ENCODE measurements at places on chromosomes 16 and 17.

- DNase-seq, result no peak
Measured at GRCh38 chr17:76137001-76137350, 4.1 kb downstream of the FOXJ1 start.

- no peak for DNase-seq
Measured at GRCh38 chr17:21174713-21175112, 39.2 kb downstream of the TMEM11 start.

GRCh38 chr17:8124350-8125153 is 646 bp upstream of the HES7 start:
- DNase-seq, result no peak

DNA sequence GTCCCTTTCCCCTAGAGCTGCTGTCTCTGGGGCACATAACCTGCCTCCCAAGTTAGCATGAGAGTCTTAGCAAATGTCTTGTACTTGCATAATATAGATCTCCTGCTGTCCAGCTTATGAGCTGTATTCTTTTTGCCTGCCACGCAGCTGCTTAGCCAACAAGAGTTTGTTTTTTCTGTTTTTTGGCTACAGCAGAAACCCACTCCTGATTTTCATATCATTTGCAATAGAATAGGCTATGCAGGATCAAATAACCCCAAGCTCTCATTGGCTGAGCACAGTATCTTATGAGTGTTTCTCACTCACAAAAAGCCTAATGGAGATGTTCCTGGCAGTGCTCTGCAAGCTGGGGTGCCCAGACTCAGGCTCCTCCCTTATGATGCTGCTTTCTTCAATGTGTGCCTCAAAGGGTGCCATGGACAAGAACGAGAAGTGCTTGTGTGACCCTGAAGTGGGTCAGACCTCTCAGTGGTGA is 23.1 kb downstream of the B9D1 start:
- DNase-seq, result no peak

GRCh38 chr16:1565083-1565805 is 31.8 kb downstream of the TMEM204 start:
- no peak for DNase-seq

GRCh38 chr17:77459018-77459755 is 318.4 kb downstream of the SEC14L1 start:
- DNase-seq, result no peak

- DNase-seq, result peak; percentile 44
Measured at GRCh38 chr17:5592382-5592781, 8.1 kb upstream of the NLRP1 start.

GRCh38 chr17:80381416-80381923 is 33.5 kb upstream of the ENDOV start:
- no peak for DNase-seq

DNA sequence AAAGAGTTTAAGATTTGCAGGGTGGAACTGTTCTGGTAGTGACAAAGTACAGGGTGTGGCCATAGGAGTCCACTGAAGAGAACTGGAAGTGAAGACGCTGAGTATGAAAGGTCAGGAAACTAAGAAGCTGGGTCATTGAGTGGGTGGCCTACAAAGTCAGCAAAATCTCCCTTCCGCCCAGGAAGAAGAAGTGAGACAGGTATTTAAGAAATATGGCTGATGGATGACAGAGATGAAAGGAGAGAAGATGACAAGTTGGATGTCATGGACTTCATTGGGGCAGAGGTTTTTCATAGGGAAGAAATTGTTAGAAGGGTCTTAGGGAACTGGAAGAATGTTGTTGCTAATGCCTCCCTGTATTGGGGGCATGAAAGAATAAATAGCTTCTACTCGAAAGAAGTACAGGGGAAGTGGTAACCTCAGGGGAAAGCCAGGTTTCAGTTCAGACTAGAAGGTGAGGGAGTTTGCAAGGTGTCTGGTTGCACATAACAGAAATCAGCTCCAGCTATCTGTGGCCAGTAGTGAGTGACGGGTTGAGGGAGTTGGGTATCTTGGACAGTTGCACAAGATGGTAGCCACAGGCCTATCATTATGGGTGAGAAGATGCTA is 33.6 kb upstream of the MED13 start:
- DNase-seq, result no peak

GRCh38 chr17:10831696-10832095 is 6.2 kb downstream of the PIRT start:
- no peak for DNase-seq

- DNase-seq, result no peak
Measured at GRCh38 chr16:86450691-86451090, 59.6 kb upstream of the FOXF1 start.

- DNase-seq, result no peak
Measured at GRCh38 chr16:49737541-49737940, 118.4 kb downstream of the ZNF423 start.

- no peak for DNase-seq
Measured at GRCh38 chr16:13176711-13177110, 275.3 kb downstream of the SHISA9 start.

DNA sequence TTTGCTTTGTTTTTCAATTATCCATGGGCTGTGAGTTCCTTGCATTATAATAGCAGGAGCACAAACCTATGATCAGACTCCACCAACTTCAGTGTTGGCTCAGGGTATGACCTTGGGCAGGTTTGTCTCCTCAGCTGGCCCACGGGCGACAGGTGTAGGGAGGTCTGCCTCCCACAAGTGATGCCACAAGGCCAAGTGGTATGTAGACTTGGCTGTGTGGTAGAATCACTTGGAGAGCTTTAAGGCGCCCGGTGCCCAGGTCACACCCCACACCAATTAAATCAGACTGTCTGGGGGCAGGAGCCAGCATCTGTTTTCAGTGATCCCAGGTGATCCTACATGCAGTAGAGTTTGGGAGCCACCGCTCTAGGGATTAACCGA is 153.4 kb downstream of the CLEC16A start:
- DNase-seq, result no peak

All from NCI-H1436 (cell line).